Jurkat, Clone E6-1 (cell line): ENCODE measurements at places on chromosomes 11 and 22.
A peak's percentile ranks its signal among the peaks of the same experiment; 100 is the strongest.

DNA sequence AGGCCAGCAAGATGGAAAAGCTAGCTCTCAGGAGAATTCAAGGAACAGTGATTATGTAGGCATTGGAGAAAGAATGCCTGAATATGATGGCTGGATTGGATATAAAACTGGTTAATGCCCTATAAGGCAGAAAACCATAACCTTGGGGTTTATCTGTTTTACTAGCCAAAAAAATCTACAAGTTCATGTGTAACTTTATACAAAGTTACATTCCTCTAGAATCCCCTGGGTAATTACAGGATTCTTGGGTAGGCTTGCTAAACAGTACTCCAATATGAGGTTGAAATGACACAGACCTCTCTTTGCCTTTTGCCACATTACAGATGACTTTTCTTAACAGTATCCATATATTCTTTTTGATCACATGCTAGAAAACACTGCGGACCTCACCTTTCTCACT lies 26.0 kb downstream of the TSPAN18 start:
- DNase-seq, result no peak

DNA sequence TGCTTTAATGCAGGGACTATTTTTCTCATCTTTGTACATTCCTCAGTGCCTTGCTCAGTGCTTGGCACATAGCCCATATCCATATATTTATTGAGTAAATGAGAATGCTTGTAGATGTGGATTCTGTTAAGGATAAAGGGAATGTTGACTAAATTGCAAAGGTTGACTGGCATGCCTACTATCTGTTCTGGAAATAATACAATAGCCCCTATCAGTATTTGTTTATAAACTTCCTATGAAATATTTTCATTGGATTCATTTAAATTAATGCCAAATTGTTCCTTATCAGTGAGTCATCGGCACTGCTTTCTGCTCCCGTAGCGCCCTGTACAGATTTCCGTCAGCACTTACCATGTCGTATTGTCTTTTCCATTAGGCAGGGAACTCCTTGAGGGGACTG lies 8.0 kb downstream of the RNF121 start:
- DNase-seq, result no peak

DNA sequence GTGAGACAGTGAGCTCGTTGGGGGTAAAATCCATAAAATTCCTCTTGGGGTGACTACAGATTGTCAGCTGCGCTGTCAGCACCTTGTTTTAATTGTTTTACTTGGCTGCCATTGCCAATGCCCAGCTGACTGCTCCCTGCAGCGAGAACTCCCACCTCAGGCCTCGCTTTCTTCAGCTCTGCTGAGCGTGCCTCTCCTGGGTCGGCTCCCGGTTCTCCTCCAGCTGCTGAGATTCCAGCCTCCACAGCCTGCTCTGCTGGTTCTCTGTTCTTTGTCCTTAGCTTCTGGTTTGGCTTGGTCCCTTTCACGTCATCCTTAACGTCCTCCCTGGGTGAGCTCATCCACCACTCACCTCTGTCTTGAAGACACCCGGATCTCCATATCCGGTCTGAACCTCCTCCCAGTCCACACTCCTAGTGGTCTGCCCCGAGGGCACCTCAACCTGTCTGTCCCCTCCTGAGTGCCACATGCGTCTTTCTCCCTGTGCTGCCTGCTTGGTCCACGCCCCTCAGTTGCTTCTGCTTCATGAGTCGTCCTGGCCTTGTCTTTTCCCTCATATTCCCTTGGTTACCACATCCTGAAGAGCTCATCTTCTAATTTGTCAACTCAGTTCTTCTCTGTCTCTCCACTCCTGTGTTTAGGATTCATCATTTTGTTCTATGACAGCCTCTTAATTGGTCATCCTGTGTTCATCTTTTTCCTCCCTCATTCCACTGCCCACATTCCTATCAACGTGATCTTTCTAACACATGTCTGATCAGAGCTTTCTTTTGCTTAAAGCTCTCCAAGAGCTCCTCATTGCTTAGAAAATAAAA lies 35.6 kb downstream of the BMAL1 start:
- no peak for DNase-seq

DNA sequence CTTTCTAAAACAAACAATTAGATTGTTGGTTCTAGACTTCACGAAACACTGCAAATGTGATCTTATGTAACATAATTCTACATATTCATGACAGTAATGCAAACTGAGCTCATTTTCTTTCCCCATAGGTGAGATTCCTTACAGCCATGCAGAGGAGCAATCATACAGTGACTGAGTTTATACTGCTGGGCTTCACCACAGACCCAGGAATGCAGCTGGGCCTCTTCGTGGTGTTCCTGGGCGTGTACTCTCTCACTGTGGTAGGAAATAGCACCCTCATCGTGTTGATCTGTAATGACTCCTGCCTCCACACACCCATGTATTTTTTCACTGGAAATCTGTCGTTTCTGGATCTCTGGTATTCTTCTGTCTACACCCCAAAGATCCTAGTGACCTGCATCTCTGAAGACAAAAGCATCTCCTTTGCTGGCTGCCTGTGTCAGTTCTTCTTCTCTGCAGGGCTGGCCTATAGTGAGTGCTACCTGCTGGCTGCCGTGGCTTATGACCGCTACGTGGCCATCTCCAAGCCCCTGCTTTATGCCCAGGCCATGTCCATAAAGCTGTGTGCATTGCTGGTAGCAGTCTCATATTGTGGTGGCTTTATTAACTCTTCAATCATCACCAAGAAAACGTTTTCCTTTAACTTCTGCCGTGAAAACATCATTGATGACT lies 1.5 kb downstream of the OR9G1 start:
- peak; percentile 40 for DNase-seq

- no peak for DNase-seq
These were observed 8.0 kb upstream of the NAALADL1 start for GRCh38 chr11:65066315-65066714.

- DNase-seq, result no peak
These were observed 30.7 kb downstream of the WEE1 start for GRCh38 chr11:9604134-9604533.

- DNase-seq, result no peak
These were observed 65.5 kb downstream of the BCR start for GRCh38 chr22:23245799-23246136.

GRCh38 chr11:67588136-67588503 lies 4.5 kb downstream of the GSTP1 start:
- DNase-seq, result no peak

DNA sequence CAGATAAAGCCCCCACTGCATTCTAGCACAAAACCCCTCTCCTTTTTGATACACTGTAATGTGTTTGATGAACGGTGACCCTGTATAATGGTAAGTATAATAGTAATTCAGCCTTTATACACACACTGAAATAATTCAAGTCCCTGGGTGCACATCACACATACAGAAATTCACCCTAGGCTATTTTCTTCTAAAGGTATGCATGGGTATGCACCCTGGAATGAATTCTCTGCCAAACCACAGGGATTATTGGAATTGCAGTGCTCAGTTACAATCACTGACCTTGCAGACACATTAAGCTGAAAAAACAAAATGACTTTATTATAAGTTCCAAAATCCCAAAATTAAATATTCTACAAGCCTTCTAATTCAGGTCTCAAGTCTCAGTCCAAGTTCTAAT lies 245.9 kb upstream of the FAT3 start:
- DNase-seq, result no peak

DNA sequence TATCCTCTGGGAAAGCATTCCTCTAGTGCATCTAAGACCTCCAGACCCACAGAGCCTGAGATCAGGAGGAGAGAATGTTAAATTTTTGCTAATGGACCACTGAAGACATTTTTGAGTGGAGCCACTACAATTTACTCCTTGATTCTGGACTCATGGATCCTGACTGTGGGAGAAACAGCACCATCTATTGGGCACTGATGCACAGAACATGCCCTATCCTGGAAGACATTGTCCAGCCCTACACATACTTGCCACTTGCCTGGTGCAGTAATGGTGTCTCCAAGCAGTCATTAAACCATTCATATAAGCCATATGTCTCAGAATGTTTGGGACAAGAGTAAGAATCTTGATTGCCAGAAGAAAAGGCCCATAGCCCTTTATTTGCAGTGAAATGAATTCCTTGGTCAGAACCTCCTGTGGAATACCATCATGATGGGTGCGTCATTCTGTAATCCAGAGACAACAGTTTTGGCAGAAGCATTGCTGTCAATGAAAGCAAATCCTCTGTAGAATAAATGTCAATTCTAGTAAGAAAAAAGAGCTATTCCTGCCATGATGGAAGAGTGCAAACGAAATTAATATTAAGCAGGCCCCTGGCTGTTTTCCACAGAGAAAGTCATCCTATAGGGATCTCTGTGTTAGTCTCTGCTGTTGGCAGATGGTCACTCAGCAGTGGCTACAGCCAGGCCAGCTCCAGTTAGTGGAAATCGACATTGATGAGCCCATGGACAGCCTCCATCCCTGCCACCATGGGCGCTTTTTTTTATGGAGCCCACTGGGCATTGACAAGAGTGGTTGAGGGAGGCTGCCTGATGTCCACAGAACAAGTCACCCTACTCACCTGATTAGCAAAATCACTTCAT lies 43.5 kb downstream of the GGTLC2 start:
- DNase-seq, result peak; percentile 35

- no peak for DNase-seq
These were observed 1.1 kb downstream of the YWHAH start for GRCh38 chr22:31945443-31945855.

DNA sequence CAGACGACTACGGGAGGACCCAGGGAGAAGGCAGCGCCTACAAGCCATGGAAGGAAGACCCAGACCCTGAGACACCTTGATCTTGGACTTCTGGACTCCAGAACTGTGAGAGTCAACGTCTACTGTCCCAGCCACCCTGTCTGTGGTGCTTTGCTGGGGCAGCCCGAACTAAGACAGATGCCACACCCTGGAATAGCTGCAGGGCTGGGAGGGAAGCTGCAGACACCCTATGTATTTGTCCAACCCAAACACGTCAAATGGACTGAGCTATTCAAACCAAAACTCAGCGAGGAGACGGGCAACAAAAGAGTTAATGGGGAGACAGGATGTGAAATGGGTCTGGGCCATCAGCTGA lies 169.3 kb downstream of the CTTN start:
- DNase-seq, result no peak

GRCh38 chr11:46896719-46897406 lies 21.5 kb downstream of the LRP4 start:
- DNase-seq, result peak; percentile 52

DNA sequence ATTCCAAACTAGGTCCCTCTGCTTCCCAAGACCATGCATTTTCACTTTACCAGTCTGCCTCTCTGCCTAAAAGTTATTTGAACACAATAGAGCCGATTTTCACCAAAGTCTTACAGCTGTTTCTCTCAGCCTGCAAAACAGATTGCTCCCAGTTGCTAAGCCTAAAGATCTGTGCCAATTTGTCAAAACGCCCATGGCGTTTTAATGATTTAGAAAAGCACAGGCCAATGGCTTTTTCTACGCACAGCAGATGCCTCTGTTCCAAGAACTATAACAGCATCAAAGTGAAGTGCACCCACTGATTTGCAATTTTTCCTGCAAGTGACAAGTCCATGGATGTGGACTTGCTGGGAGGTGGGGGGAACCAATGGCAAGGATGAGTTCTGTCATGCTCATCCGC lies 173.9 kb upstream of the SYN3 start:
- no peak for DNase-seq

DNA sequence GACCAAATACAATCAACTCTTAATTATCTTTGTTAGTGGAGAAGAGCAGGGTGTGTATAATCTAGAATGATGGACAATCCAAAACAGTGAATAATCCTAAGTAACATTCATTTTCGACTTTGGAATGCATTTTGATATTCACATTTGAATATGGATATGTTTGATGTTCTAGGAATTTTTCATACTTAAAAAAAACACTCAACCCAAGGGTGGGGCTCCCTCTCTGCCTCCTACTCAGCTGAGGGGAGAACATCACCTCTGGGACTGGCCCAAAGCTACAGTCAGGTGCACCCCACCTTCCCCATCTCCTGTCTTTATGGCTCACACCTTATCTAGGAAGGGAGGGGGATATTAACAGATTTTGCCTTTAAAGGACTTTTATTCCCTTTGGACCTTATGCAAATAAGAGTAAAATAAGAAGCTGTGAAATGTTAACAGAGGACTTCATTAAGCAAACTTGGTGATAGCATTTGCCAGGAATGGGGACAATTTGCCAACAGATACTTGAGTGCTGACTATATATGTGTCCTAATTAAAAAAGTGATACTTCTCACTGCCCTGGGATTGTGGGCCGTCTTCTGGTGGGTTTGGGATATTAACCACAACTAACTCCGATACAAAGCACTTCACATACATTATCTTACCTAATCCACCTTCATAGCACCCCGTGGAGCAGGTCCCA lies 187.0 kb downstream of the ST3GAL4 start:
- no peak for DNase-seq

- DNase-seq, result no peak
These were observed 6.6 kb upstream of the KLHL35 start for GRCh38 chr11:75439495-75440120.

DNA sequence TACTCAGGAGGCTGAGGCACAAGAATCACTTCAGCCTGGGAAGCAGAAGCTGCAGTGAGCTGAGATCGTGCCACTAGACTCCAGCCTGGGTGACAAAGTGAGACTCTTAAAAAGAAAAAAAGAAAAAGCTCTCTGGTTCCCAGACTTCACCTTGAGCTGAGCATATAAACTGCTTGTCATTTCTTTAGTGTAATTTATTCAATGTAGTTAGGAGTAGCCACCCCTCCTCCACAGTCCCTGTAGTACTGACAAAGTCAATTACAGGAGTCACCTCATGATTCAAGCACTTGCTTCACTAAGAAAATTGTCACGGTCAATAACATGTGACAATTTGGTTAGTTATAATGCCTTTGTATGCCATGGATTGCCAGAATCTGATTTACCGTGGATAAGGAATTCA lies 7.2 kb downstream of the OR4D10 start:
- DNase-seq, result no peak

DNA sequence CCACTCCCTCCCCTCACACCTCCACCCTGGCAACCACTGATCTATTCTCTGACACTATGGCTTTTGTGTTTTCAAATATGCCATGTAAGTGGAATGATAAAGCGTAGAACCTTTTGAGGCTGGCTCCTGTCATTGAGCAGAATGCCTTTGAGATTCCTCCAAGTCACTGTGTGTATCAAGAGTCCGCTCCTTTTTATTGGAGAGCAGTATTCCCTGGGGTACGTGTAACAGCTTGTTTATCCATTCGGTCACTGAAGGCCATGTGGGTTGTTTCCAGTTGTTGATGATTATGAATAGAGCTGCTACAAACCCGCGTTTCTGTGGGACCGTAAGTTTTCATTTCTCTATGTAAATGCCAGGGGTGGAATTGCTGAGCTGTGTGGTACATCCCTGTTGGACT lies 10.3 kb downstream of the TP53I11 start:
- DNase-seq, result no peak

GRCh38 chr11:1391165-1392075 lies 1.7 kb downstream of the BRSK2 start:
- DNase-seq, result no peak

GRCh38 chr11:44033411-44033850 lies 14.3 kb upstream of the ACCSL start:
- no peak for DNase-seq
